ENCODE measurements at places on chromosomes 3 and 15.

DNA sequence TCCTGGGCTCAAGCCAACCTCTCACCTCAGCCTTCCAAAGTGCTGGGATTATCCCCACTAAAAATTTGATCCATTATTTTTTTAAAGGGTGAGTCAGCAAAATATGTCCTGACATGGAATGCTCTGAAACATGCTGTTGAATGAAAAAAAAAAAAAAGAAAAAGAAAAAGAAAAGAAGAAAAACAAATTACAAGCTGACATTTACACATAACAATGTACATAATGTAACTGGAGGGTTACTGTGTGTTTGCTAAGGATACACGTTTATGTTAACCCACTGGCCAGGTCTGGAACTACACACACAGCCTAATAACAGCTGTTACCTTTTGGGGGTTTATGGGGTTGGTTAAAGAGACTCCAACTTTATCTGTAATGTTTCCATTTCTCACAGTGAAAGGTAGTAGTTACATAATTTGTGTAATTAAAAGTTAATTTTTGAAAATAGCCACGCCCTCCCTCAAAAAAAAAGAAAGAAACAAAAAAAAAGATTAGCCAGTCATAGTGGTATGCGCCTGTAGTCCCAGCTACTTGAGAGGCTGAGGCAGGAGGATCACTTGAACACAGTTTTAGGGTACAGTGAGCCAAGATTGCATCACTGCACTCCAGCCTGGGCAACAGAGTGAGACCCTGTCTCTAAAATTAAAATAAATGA is 3.1 kb upstream of the MESP2 start:
- DNase-seq = no peak

DNA sequence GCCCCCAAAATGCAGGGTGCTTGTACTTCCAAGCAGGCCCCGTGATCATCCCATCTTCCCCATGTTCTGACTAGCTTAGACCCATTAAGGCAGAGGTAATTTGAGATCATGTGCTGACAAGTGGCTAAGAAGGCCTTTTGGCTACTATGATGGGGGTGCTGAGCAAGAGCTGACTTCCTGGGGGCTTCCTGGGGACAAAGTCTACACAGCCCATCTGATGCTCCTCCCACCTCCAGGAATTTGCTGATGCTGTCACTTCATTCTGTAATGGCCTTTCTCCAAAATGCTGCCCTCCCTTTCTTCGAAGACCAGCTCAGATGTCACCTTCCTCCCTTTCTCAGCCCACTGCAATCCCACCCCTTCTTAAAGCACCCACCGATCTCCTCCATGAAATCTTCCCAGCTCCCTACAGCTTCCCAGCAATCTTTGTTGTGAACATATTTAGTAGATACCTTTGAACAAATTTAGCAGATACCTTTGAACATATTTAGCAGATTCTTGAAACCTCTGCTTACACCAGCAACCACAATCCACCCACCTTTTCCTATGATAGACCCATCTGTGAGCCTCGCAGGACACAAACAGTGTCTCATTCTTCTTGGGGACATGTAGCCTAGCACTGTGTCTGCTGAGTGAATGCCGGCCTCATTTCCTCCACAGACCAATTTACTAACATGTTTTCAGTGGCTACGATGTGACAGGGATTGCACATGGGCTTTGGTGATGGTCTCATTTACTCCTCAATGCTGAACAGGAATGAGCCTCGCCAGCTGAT is 223.3 kb downstream of the EPHB1 start:
- DNase-seq = no peak

DNA sequence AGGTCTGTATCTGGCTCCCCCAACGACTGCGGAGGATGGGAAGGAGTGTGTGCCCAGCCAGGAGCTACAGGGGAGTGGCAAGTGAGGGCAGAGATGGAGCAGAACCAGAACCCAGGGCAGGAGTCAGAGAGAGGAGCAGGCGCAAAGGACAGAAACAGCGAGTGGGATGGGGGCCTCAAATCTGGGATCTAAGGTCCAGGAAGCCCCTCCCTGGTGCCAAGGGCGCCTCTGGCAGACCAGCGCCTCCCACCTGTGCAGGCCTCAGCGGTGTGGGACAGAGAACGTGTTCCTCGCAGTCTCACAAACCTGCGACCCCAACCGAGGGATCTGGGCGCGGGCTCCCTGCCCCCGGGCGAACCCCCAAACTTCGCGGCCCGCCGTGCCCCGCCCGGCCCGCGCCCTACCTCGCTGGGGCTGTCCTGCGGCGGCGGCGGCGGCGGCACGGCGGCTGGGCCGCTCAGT is 301 bp downstream of the PCBP4 start:
- DNase-seq = no peak

DNA sequence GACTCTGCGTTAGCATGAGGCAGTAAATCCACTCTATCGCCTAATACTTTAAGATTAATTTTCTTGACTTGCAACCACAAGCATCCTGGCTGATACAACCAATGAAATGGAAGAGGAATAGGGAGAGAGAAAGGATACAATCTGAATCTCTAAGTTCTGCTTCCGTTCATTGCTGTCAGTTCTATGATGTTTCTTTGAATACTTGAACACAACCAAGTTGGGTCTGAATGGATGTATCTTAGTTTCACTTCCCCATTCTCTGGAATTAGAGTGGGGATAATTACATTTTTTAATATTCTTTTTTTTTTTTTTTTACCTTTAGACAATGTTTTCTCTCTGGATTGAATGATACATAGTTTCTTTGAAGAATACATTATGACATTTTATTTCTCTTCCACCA is 22.9 kb downstream of the PDE8A start:
- peak; percentile 18 for DNase-seq

GRCh38 chr3:6578526-6578925 is 282.4 kb upstream of the GRM7 start:
- DNase-seq = no peak

GRCh38 chr3:32176989-32177701 is 61.3 kb upstream of the CMTM8 start:
- peak; percentile 67 for DNase-seq

GRCh38 chr15:60462027-60462426 is 16.9 kb downstream of the ICE2 start:
- no peak for DNase-seq

All from HL-60 (cell line).